IPS-NIHi11 (cell line): ENCODE measurements at places on chromosomes 4 and X.

GRCh38 chrX:104370089-104370488, 115.4 kb upstream of the ESX1 start:
- DNase-seq: peak; percentile 30

- DNase-seq: no peak
Measured at GRCh38 chrX:106940068-106940467, 19.9 kb downstream of the CLDN2 start.

DNA sequence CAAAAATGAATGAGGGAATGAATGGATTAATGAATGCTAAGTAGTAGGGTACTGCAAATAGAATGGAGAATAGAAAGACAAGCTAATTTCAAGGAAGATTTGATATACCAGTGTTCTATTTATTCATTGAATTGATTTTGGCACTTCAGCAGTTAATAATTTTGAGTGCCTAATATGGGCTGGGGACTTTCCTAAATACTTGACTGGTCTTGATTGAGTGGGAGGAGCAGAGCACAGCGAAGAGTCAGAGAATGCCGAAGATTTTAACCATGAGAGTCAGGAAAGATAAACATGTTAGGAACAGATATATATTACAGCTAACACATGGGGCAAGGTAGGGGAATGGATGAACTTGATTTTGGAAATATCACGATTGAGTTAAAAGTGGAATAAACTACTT, 10.6 kb downstream of the IL15 start:
- no peak for DNase-seq

DNA sequence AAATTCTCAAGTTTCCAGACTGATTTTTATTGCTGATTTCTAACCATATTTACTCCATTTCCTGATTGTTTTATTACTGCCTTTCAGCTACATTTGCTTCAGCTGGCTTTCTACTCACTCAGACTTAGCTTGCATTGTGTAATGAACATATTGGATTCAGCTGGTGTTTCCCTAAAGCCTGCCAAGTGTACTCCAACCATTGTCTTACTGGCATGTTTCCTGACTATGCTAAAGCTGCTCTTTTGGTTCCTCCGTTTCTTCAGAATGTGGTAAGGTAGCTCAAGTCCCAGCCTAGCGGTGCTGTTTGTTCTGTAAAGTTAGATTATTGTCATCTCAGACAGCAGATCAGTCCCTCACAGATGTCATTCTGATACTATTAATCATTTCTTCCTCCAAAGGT, 53.1 kb upstream of the GLRA2 start:
- DNase-seq: no peak

DNA sequence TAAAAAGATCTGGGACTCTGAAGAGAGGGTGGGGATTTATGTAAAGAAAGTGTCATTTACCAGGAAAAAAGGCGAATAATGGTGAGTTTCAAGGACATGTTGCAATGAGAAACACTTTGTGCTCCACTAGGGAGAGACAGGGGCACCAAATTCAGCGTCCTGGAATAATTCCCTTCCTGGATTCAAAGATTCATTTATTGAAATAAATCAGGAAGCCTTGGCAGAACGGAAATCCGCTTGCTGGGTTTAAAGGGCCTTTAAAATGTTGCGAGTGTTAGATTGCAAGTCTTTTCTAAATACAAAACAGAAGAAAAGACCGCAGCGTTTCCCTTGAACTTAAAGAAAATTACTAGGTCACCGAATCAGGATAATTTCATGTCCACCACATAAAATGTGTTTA, 3.8 kb upstream of the ZIC3 start:
- no peak for DNase-seq

- no peak for DNase-seq
Measured at GRCh38 chrX:15988661-15989603, 134.3 kb upstream of the AP1S2 start.

DNA sequence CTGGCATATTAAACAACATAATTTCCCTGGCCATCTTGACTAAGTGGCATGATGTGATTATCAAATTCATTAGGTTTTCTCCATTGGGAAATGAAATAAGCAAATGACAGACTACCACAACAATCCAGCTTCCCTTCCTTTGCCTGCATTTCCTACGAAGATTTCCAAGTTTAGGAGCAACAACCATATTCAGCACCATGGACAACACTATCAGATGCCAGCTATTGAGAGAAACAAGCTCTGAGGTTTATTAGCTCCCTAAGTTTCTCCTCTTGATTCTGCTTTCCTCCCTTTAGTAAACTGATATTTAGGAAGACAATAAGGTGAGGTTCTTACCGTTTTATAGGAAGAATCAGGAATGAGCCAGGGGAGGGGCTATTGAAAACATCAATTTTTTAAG, 36.2 kb downstream of the DCX start:
- DNase-seq: peak; percentile 23

GRCh38 chrX:129877401-129877800, 28.6 kb upstream of the UTP14A start:
- DNase-seq: no peak

DNA sequence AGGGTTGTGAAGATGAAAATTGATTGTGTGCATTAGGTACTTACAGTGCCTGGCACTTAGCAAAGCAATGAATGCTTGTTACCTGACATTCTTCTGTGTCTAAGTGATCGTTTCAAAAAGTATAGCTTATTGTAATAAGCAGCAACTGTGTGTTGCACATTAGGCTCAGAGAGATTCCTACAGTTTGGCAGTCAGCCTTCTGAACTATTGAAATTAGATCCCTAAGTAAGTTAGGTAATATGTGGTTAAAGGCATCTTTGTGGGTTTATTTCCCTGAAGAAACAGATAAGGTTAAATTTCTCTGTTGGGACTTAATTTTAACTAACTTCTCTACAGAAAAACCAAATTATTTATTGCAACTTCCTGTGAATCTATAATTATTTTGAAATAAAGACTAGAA, 93.4 kb downstream of the REPS2 start:
- no peak for DNase-seq

- no peak for DNase-seq
Measured at GRCh38 chr4:87166296-87166854, 54.0 kb downstream of the KLHL8 start.

GRCh38 chrX:100449696-100450608, 39.9 kb upstream of the PCDH19 start:
- DNase-seq: peak; percentile 13

GRCh38 chr4:112245383-112245782, 13.8 kb downstream of the AP1AR start:
- DNase-seq: no peak
